ENCODE measurements at places on chromosomes 6 and 20.

GRCh38 chr20:32697608-32698007 lies 23.9 kb upstream of the C20orf203 start:
- DNase-seq = no peak

DNA sequence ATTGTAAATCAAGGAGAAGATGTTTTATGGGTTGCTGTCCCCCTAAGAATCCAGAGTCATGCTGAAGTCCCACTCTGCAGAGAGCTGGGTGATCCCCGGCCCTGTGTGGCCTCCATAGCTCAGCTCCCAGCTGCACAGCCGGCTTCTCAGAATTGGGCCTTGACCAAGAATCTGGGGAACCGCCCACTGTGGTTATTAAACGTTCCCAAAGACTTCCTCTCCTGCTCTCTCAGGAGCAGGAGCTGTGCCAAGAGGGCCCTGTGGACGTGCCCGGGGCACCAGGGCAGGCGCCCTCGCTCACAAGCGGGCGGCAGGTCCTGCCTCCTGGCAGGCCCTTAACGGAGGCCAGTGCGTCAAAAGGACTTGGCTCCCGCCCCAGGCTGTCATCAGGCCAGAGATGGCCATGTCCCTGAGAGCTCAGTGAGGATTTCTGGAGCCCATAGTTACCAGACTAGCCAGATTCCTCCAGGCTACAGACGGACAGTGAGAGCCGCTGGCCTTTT lies 30.4 kb downstream of the ZC3H12D start:
- peak; percentile 97 for DNase-seq

GRCh38 chr6:129135451-129135850 lies 252.5 kb downstream of the LAMA2 start:
- DNase-seq = no peak

GRCh38 chr6:37583261-37583660 lies 83.6 kb upstream of the CCDC167 start:
- no peak for DNase-seq

DNA sequence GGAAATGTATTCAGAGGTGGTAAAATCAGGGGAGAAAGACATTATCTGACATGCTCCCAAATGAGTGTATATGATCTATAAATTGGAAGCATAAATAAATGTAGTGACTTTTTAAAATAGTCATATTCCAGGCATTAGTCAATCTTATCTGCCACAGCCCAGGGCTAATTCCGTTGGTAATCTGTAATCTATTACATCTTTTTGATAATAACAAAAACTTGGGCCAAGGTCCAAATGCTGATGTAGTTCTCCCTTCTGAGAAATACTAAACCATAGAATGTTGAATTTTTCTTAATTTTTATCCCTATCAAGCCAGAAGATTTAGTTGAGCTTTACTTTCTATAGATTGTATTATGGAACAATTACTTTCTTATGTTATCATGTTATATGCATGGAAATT lies 1279.8 kb downstream of the EPHA7 start:
- no peak for DNase-seq

DNA sequence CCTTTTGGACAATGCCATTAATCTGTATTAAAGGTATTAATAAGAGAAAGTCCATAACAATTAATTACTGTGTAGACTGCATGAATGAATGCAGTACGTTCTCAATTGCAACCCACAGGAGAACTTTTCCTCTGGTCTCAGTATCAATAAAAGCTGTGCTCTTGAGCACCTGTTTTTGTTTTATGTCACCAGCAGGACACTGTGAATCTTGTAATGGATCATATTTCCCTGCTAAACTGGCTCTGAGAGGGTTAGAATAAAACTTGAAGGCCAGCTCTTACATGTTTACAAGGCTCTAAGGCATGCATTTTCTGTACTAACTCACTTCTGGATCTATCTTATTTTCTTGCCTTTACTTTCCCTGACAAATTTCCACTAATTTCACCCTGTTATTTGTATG lies 214.3 kb upstream of the PLN start:
- no peak for DNase-seq

- DNase-seq = peak; percentile 45
Observed at GRCh38 chr6:157813191-157813590, 9.9 kb upstream of the SNX9 start.

GRCh38 chr6:75516757-75517156 lies 23.2 kb upstream of the FILIP1 start:
- no peak for DNase-seq

GRCh38 chr6:36642913-36643817 lies 35.3 kb upstream of the CDKN1A start:
- peak; percentile 94 for DNase-seq

DNA sequence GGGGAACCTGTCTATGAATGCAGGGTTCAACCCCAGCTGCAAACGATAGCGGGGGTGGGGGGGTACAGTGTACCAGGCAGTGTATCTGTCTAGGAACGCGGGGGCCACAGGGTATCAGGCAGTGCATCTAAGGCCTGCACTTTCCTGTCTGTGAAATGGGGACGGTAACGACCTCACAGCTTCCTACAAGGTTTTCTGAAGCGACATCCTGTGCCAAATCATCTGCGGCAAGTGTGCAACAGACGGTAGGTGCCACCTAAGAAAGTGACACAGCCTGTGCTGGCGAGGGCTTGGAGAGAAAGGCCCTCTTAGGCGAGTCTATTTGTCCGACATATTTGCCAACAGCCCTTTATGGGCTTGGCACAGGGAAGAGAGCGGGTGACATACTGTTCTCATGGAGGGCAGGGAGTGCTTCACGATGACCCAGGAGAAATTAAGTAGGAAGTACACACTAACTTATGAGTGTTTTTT lies 3.8 kb downstream of the DIDO1 start:
- DNase-seq = no peak

DNA sequence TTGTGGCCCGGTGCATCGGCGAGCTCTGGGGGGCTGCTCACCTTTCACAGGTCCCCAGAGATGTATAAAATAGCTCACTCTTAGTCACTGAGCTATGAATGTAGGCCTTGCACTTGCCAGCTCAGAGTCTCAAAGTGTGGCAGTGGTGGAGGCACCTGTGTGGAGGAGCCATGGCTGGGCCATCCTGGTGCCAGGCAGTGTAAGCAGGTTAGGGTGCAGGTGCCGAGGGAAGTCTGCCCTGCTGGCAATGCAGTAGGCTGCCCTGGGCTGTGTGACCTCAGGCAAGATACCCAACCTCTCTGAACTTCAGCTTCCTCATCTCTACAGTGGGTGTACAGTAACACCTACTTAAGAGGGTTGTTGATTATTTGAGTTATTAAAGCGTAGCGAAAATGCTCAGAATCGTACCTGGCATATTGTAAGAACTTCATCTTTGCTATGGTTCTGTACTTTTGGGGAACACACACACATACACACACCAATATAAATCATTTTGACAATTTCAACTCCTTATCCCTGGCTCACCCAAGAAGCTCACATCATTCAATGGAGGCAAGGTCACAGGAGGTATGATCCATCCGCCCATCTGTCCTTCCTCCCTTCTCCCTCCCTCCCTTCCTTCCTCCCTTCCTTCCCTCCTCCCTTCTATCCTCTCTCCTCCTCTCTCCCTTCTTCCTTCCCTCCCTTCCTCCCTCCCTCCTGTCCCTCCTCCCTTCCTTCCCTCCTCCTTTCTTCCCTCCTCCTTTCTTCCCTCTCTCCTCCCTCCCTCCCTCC lies 66.8 kb upstream of the STX16 start:
- DNase-seq = no peak

GRCh38 chr6:124869416-124869815 lies 92.8 kb upstream of the RNF217 start:
- peak; percentile 51 for DNase-seq

DNA sequence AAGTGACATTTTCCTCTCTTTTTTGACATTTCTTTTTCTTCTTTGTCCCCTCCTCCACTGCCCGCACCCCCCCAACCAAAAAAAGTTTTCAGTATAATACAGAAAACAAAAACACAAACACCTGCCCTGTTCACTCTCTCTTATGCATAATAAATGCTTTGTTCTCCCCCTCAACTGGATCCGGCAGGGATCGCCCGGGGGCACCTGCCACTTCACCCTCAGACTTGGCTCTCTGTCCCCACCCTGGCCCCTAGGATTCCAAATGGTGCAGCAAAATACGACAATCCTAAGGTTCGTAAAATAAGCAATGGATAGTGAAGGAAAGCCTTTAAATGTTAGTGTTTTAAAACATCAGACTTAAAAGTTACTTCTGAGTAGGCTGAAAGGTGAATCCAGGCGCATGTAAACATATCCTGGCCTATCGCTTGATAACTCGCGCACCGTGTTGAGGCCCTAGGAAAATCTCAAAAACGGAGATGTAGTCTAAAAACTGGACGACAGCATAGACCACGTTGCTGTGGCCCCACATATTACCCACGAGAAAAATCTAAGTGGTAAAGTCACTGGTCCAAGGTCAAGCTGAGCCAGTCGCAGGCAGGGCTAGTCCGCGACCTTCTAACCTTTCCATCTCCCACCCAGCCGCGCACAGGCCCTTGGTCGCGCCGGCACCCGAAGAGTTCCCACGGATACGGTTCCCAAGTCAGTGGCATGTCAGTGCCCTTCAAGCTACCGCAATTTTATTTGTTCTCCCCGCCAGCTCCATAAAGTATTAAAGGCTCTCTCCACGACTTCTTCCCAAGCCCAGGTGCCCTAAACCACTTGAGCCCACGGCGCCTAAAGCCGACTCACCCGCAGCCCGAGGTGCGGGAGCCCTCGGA lies 130.8 kb downstream of the OGFRL1 start:
- no peak for DNase-seq

GRCh38 chr6:160519603-160520042 lies 144.5 kb downstream of the LPA start:
- no peak for DNase-seq

DNA sequence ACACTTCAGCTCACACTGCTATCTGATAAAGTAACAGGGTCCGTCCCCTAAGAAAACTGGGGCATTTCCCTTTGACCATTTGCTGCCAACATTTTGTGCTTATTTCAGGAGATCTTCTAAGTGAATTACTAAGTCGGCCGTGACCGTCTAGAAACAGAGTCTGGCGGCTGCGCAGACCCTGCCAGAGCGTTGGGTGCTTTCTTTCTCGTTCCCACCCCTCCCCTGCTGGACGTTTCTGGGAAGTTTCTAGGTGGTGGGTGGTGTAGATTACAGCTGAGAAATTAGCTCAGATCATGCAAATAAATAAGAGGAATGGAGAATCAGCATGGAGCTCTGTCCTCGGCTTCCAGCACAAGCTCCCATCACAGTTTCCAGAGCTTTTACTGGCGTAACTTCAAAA lies 128.1 kb downstream of the MYLK4 start:
- DNase-seq = no peak

DNA sequence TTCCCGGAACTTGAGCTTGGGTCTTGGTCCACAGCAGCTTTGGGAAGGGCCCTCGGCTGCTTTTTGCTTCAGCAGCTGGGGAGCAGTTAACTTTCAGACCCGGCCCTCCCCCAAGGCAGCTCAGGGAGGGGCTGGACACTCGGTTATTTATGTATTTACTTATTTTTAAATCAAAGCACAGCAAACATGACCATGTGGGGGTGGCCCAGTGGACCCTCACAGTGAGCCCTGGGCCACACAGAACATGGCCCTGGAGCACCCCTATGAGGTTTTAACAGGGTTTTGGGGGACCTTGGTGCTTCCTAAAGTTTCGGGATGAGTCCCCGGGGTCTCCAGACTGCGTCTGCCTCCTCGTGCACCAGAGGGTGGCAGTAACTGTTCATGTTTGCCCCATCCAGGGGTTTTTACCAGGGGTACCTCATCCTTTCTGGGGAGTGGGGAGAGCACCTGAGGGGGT lies 26.6 kb upstream of the NPBWR2 start:
- no peak for DNase-seq

- DNase-seq = no peak
Observed at GRCh38 chr6:160043784-160044183, 74.9 kb downstream of the IGF2R start.

DNA sequence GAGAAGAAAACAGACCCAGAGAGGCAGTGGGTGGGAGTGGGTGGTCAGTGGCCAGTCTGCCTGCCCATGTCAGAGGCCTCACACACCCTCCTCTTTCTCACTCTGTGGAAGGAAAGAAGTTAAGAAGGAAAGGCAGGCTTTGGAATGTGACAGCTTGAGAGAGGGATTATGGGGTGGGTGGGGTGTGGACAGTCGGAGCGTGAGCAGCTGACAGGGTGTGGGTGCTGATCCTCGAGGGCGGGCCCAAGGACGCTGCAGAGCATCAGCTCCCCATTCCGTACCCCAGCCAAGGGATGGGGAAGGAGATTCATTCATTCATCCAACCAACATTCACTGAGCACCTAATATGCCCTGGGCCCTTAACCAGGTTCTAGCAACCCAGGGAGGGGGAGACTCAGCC lies 4.8 kb downstream of the TGM6 start:
- no peak for DNase-seq

DNA sequence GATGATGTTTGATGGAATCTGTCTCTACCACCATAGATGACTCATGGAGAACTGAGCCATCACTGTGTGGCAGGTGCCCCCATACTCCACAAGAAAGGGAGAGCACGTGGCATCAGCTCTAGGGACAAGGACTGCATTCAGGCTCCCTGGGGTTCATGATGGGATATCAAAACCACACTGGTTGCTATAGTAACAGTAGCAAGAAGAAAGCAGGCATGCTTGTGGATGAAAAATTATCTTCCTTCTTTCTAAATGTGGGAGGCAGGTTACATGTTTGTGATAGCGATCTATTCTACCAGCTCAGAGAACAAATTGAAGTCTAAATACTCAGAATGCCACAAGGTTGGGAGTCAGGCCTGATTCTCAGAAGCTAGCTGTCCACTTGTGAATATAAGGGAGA lies 224.2 kb downstream of the ARHGAP18 start:
- DNase-seq = no peak

DNA sequence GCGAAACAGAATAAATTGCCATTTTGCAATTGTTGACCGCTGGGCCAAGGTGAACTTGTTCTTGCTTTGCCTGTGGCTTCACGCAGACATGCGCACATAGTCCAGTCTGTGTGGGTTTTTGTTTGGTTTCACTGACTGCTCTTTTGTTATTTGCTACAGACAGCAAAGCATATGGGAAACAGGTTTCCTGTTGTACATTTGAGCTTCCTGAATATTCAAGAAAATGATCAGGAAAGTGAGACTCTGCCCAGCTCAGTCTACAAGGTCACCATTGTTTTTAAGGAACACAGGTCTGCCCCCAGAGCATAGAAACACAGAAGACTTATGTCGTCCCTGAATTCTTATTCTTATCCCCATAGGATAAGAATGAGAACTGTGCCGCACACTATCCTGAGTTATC lies 55.6 kb downstream of the SASH1 start:
- no peak for DNase-seq

- no peak for DNase-seq
Observed at GRCh38 chr20:8057871-8058270, 38.3 kb upstream of the TMX4 start.

DNA sequence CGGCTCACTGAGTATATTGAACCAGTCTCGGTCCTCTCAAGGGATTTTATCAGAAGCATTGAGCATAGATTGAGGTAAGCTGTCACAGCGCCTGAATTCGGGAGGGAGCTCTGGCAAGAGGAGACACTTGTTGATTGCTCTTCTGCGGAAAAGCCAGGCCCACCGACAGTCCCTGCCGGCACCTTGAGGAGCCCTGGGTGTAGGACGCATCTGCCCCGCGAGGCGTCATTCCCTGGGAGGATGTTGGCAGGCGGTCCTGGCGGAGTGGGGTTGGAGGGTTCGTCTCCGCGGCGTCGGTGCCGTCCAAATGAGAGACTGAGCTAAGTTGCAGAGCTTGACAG lies 843 bp downstream of the FBXO9 start:
- DNase-seq = peak; percentile 45

- no peak for DNase-seq
Observed at GRCh38 chr6:134983823-134984222, 33.9 kb upstream of the ALDH8A1 start.

Data from EH (cell line).